Mesothelial cell of epicardium (in vitro differentiated cells): ENCODE measurements at places on chromosomes 3 and 15. TPM values are rescaled to one million over a fixed set of nuclear protein-coding genes. Genes with fewer than 3 reads are reported as not detected.

GRCh38 chr3:156353563-156353962 is 201.4 kb downstream of the SSR3 start:
- no peak overlapping the region for H3K4me3 ChIP-seq
- H3K27ac ChIP-seq: no peak overlapping the region
- H3K4me1 ChIP-seq: peaks cover 9% of the 10 kb centered on the region

DNA sequence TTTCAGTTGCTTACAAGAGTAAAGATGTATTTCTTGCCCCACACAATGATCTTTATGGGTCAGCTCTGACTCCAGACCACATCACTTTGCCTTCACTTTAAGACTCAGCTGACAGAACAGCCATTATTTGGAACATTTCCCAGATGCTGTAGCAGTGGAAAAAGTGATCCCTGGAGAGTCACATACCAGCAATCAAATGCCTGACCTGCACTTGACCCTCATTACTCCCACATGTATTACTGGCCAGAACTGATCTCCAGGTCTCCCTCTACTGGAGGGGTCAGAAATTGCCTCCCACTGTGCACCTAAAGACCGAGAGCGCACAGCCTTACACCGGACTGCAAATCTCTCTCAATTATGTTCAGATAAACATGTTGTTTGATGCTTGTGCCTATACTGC is 88.6 kb upstream of the ZNF385D start:
- H3K27ac ChIP-seq: peak overlapping the region; percentile 40
- H3K36me3 ChIP-seq: no peaks in the 10 kb centered on the region
- DNase-seq: no peak

Gene CFAP44
- total RNA-seq: 11.5 to 13.4 TPM (median 11.5 TPM) in 3 replicates

GRCh38 chr3:108022256-108023150 is 68.3 kb downstream of the CD47 start:
- no peak for DNase-seq
- no peak overlapping the region for H3K27ac ChIP-seq
- H3K36me3 ChIP-seq: peaks cover 5% of the 10 kb centered on the region
- no peak overlapping the region for H3K4me3 ChIP-seq
- H3K27me3 ChIP-seq: no peaks in the 10 kb centered on the region

- H3K27me3 ChIP-seq: peaks cover 53% of the 10 kb centered on the region
- H3K27ac ChIP-seq: no peak overlapping the region
- H3K4me1 ChIP-seq: no peaks in the 10 kb centered on the region
- no peak for DNase-seq
- no peak overlapping the region for H3K4me3 ChIP-seq
These were observed 37.5 kb downstream of the EPHB1 start for GRCh38 chr3:134832585-134832984.

GRCh38 chr15:91884606-91885005 is 31.1 kb downstream of the SLCO3A1 start:
- H3K27ac ChIP-seq: no peak overlapping the region
- no peak overlapping the region for H3K4me3 ChIP-seq
- DNase-seq: no peak
- no peaks in the 10 kb centered on the region for H3K4me1 ChIP-seq
